ENCODE measurements at places on chromosomes 6 and 20.

- no peak for DNase-seq
Observed at GRCh38 chr6:129663531-129663930, 46.4 kb downstream of the ARHGAP18 start.

DNA sequence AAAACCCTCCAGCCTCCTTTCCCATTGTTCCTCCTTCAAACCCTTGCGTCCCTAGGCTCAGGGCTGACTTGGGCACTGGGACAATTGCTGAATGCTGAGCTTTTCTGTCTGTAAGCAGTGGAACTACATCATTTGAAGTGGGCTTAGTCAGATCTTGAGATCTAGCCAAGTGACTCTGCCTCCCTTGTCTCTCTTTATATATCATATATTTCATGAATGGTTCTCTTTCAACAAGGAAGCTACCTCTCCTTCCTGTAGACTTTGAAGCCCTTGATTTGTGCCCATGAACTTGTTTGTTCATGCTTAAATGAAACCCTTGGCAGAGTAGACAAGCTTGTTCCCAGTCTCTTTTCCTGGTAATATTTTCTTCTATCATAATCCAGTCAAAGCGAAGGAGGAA lies 60.0 kb upstream of the KIF13A start:
- DNase-seq = peak; percentile 21

GRCh38 chr6:31113861-31114540 lies 599 bp upstream of the PSORS1C1 start:
- no peak for DNase-seq

DNA sequence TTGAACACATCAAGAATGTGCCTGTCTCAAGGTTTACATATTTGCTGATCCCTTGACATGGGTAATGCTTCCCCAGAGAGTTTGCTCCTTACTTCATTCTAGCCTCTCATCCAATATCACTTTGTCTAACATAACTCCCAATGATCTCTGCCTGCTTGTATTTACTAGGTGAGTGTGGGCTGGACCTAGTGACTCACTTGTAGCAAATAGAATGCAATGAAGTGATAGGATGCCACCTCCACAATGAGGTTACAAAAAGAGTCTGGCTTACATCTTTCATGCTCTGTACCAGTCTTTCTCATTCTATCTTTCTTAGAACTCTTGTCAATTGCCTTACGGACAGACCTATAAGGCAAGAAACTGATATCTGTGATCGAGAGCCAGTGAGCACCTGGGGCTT lies 44.9 kb upstream of the TMEM200A start:
- no peak for DNase-seq

- no peak for DNase-seq
Observed at GRCh38 chr6:8859501-8859900, 424.2 kb upstream of the SLC35B3 start.

DNA sequence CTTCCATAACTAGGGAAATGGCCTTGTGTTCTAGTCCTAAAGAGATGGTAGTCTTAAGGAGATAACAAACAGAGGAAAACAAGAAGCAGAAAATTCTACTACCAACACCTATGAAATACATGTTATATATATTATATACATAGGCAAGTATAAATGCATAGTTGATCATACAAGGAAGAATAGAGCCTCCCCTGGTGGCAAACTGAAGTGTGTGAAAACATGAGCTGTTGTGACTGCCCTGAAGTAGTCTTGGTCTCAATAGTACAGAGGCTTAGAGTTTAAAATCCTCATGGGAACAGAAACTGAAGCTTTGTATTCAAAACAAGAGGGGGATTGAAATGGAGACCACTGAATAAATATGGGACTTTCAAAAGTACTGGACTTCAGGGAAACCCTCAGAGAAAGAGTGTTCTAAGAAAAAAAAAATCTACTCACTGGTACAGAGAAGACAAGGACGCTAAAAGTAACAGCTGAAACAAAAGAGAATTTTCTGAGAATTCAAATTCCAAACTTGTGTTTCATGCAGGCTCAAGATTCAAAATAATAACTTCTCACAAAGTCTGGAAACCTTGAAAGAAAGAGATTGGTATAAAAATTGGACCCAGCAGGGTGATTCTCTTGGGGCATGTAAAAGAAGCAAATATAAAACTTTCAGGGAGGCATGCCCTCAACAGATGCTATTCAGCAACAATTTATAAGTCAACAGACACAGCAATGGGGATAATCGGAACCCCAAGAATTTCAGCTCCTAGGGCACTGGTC lies 59.7 kb upstream of the SAMD3 start:
- DNase-seq = peak; percentile 25
